Foreskin fibroblast (primary cell): ENCODE measurements at places on chromosomes 7 and 10.
A peak's percentile ranks its signal among the peaks of the same experiment; 100 is the strongest.

DNA sequence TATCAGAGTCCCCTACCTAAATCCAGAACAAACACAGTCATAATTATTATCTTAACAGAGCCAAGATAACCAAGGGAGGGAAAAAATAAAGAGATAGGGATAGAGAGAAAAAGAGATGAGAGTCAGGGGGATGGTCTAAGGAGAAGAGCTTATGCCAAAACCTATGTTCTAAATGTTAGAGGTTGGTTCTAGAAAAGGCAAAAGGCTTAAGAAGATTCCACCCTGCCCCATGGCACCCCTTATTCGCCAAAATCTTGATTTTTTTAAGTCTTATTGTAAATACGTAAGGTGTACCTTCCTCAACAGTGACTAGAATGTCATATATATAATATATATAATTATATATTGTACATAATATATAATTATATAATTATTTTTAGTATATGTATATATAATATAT is 29.6 kb upstream of the CTNNA3 start:
- no peak for DNase-seq

- no peak for DNase-seq
Observed at GRCh38 chr7:37234928-37235327, 213.7 kb downstream of the ELMO1 start.

DNA sequence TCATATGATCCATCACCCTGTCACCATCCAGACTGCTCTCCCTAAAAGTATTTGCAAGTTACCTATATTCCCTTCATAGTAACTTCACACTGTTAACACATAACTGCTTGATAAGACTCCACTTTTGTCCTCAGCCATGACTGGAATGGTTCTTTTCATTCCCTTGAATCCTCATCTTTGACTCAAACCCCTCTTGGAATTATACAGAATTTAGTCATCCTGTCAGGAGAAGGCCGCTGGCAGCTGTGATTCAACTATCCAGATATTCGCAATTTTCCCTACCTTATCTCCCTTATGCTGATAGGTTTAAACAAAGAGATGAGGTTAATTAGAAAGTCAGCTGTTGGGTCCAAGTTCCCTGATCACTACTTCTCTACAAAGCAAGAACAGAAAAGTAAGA is 143.0 kb upstream of the HPS1 start:
- DNase-seq = peak; percentile 10

DNA sequence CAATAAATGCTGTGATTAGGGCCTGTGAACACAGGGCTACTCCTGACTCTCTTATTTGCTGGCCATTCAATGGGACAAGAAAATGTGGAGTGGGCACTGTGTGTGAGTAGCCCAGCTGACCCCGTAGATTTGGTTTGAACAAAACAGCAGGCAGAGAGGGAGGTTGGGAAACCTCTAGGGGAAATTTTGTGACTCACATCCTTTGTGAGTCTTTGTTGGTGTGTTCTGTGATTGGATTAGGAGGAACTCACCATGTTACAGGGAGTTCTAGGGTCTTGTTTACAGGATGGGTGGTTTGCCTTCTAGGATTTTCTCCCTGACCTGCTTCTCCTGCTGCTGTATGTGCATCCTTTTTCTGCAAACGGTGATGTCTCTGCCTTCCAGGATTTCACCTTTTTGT is 128.3 kb upstream of the MKI67 start:
- DNase-seq = no peak

DNA sequence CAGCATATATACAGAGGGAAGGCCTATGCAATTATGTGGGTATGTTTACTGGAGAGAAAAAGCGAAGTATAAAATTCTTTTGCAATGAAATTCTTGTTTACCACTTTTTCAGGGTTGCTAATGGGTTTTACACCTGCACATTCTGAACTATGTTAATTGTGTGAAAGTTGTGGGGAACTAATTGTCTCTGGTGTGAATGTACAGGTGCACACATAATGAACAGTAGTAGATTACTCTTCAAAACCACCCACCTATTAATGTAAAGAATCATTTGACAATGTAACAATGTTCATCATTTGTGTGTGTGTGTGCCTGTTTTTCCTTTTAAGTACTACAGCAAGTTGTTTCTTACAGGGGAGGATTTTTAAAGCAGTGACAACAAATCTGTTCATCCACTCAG is 80.0 kb upstream of the FEZF1 start:
- no peak for DNase-seq

DNA sequence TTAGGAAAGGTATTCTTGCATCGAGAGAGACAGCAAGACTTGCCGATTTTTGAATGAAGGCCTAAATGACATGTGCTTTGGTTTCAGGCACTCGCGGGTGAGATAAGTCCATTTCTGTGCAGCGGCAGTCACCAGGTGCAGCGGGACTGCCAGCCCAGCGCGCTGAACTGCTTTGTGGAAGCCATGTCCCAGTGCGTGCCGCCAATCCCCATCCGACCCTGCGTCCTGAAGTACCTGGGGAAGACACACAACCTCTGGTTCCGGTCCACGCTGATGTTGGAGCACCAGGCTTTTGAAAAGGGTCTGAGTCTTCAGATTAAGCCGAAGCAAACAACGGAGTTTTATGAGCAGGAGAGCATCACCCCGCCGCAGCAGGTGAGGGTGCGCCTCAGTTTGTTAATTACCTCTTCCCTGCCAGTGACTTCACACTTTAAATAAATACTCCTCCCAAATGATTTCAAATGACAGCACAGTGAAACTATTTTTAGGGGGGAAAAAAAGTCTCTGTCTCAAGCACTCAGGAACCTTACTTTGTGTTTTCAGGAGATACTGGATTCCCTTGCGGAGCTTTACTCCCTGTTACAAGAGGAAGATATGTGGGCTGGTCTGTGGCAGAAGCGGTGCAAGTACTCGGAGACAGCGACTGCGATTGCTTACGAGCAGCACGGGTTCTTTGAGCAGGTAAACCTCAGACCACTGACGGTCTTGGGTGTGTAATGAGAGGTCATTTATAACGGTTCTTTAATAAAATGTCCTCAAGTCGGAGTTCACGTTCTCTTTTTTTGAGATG is 98.3 kb downstream of the TRRAP start:
- DNase-seq = no peak

GRCh38 chr10:93495654-93496321 is 624 bp upstream of the CEP55 start:
- no peak for DNase-seq

GRCh38 chr10:132209130-132209529 is 22.4 kb downstream of the DPYSL4 start:
- no peak for DNase-seq

DNA sequence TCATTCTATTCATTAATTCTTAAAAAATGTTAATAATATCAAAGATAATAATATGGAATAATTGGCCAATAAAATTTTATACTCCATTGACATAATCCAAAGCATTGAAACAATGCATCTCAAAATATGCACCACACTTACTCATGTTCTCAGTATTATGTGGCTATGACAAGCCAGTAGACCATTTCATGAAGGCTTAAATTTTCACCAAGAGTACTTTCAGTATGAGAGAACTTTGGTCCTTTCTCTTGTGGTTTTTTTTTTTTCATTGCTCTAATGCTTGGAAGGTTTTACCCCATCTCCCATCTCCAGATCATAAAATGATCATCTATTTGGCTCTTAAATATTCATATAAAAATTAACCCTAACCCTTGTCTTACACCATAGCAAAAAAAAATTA is 45.5 kb upstream of the TMEM140 start:
- no peak for DNase-seq

DNA sequence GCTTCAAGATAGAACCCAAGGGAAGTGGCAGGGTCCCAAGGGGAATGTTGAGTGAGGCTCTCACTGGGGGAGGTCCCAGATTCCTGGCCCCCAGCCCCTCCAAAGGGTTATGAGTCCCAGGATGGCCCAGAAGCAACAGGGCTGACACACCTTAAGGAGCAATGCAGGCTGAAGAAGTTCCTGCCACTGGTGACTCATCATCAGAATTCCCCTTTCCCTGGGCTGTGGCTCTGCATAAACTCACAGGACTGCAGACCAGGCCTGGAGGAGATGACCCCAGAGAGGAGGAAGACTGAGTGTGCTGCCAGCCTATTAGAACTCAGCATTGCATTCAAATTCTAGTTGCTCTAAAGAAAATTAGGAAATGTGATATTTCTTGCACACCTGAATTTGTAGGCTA is 126.7 kb downstream of the DPP6 start:
- no peak for DNase-seq

DNA sequence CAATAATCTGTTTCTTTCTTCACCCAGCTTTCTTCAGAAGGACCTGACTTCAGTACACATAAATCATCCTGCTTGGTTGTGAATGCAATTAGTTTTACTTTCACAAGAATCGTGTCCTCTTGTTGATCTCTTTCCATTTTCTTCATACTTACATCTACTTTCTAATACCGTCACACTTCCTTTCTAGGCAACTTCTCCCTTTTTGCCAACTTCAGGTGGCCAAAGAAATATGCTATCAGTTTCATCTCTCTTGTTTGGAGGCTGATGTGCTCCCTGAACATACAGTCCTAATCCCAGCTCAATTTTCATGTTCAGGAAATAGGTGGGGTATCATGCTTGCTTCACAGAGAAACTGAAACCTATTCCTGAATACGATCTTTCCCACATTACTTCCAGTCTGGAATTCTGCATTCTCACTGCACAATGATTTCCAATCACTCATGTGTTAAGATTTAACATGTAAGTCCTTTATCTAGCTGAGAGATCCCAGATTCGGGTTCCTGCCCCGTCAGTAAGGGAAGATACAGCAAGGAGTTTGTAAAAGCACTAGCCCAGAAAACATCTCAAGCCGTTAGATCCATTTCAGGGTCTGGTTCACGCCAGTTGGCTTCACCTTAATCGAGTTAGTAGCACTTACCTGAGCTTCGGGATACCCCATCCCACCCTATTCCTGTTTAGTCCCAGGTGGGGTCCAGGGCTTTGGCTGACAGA is 994 bp downstream of the SLC25A28 start:
- DNase-seq = no peak

GRCh38 chr7:38217672-38218071 is 39.6 kb downstream of the STARD3NL start:
- no peak for DNase-seq

- DNase-seq = no peak
Observed at GRCh38 chr7:101764221-101764620, 53.2 kb upstream of the CUX1 start.

DNA sequence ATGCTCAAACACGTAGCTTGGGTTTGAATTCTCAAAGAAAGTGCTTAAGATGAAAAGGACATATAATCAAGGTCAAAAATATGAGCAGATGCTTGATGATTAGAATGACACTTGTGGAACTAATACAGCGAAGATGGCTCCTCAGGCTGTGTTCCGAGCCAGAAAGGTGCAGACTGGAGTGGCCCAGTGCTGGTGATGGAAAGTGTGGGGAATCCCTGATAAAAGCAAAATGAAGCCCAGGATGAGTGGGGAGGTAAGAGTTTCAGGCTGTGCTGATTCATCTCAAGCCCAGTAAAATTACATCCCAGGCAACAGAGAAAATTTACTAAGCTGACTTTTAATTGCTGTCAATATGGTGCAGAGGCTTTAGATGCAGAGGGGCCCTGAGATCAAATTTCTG is 77.8 kb upstream of the IKZF1 start:
- no peak for DNase-seq

GRCh38 chr10:118501171-118501570 is 94.3 kb downstream of the PRLHR start:
- peak; percentile 54 for DNase-seq

GRCh38 chr7:47024991-47025390 is 556.9 kb downstream of the TNS3 start:
- DNase-seq = no peak

DNA sequence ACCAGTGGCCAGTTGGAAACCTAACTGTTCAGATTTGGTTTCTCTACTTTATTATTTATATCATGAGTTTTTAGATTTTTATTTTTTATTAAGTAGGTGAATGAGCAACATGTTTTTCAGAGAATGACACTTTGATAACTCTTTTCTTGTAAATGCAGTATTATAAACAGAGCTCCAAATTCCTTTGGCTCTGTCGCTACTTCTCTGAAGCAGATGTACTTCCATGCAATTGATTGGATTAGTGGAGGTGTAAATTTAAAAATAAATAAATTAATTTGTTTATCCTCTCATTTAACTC is 34.3 kb upstream of the ICA1 start:
- DNase-seq = no peak

DNA sequence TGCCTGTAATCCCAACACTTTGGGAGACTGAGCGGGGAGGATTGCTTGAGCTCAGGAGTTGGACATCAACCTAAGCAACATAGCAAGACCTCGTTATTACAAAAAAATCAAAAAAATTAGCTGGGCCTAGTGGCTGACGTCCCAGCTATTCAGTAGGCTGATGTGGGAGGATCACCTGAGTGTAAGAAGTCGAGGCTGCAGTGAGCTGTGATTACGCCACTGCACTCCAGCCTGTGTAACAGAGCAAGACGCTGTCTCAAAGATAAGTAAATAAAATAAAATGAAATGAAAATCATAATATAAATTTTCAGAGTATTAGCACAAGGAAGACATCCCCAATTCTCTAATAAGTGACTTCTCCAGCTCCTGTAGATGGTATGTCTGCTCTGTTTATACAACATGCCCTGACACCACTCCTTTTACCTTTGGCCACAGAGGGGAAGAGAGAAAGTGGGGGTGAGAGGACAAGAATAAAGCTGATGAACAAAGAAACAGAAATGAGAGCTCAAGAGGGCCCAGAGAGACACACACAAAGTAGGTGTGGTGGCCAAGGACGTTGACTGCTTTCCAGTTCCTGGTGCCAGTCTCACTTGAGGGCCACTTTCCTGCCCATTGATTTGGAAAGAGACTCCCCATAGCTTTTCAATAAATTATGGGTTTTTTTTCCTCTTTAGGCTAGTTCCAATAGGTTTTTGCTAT is 62.9 kb downstream of the PTTG1IP2 start:
- DNase-seq = no peak

GRCh38 chr10:50607356-50607925 is 16.3 kb downstream of the SGMS1 start:
- no peak for DNase-seq
